ENCODE measurements at places on chromosomes 5 and 9.

DNA sequence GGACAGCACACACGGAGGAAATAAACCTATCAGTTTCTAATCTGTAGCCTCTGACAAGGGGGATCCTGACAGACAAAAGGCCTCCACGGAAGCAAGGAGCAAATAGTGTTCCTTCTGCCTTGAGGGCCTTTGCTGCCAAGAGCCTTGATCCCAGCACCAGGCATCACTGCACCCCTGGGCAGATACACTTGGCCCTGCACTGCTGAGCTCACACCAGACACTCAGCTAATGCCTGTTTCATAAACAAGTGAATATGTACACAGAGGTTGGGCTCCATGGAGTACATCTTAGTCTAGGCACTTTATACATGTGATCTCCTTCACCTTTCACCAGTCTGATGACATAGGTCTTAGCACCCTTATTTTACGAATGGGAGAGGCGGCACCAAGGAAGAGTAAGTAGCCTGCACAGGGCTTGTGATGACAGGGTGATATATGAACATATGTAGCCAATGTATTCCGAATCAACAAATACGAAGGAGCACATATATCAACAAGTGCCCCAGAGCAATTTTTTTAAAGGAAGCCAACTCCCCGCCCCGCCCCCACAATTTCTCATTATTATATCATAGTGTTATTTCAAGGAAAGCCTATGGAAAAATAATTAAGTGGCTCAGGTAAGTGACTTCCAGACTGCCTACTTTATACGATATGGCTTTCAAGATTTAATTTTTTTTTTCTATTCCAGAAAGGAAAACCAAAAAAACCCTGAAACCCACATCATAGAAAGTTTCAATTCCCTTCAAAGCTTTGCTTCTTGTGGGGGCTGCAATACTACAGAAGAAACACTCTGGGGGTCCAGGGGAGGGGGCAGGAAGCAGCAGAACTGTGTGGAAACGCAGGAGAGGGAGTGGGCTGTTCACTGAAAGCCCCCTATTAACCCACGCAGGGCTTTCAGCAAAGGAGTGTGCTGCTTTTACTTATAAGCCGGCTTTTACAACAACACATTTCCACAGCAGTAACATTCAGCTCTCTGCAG lies 32.0 kb downstream of the CDC14B start:
- no peak for DNase-seq

DNA sequence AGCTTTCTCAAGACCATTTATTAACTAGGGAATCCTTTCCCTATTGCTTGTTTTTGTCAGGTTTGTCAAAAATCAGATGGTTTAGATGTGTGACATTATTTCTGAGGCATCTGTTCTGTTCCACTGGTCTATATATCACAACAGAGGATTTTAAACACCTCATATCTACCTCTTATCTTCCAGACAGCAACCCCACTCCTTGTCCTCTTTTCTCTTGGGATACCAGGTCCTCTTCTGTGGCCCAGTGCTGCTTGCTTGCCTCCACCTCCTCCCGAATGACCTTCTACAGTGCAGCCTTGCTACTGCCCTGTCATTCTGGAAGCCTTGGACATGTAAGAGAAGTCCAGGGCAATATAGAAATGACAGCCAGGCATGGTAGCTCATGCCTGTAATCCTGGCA lies 30.6 kb upstream of the KLF4 start:
- no peak for DNase-seq

GRCh38 chr5:83363111-83363885 lies 108.2 kb upstream of the VCAN start:
- no peak for DNase-seq

DNA sequence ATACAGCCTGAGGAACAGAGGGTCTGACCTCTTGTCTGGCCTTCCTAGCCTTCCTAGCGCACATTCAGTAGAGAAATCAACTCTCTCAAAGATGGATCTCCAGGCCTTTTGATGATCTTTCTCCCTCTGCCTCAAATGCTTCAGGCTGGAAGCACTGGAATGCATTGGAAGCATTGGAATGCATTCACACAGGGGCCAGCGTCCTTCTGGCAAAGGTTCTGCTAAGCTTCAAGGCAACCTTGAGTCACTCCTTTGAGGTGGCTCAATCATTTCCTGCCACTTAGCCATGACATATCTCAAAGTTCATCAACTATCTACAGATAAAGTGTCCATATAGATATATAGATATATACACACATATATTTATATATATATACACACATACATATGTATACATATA lies 42.9 kb downstream of the OR2K2 start:
- DNase-seq: no peak

DNA sequence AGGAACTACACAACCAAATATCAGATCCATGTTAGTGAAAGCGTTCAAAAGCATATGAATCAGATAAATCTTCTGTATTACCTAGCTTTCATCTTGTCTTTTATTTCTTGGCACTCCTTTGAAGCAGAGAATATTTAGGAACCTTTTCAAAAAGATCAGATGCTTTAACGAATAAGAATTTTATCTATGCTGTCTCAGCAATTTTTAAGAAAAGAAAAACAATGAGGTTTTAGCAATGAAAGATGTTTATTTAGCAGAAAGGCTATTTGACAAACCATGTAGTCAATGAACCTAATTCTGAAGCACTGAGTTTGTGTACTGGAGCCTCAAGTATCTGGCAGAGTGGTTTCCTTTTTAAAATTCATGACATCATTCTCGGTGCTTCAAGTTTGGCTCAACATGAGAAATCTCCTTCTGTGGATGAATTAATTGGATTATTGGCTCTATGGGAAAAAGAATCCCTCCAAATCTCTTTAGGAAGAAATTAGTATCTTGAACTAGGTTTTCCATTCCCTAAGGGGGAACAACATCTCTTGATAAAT lies 534.7 kb downstream of the CAAP1 start:
- no peak for DNase-seq

GRCh38 chr5:171315386-171315891 lies 6.4 kb downstream of the TLX3 start:
- DNase-seq: no peak

- no peak for DNase-seq
Observed at GRCh38 chr9:123604861-123605260, 248.9 kb downstream of the CRB2 start.

DNA sequence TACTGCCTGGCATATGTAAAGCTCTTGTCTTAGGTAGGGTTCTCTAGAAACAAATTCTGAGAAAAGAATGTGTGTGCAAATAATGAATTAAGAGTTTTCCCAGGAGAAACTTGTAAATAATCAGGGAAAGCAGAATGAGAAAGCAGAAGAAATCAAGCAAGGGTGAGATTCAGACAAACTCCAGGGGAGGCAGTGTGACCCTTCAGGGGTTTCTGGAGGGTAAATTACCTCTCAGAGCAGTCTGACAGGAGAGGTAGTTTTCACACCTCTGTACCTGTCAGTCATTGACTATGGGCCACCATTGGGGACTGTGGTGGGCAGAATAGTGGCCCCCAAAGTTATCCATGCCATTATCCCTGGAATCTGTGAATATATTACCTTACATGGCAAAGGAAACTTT lies 124.6 kb downstream of the KCTD16 start:
- no peak for DNase-seq

DNA sequence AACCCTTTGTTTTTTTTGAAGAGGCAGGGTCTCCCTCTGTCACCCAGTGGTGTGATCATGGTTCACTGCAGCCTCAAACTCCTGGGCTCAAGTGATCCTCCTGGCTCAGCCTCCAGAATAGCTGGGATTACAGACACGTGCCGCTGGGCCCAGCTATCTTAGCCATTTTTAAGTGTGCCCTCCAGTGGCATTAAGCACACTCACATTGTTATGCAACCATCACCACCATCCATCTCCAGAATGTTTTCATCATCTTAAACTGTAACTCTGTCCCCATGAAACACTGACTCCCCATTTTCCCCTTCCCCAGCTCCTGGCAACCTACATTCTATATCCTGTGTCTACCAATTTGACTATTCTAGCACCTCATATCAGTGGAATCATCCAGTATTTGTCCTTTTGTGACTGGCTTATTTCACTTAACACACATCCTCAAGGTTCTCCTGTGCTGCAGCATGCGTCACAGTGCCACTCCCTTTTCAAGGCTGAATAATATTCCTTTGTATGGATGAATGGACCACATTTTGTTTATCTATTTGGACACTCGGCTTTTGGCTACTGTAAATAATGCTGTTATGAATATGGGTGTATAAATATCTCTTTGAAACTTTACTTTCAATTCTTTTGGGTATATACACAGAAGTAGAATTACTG lies 12.5 kb upstream of the RAPGEF1 start:
- no peak for DNase-seq

DNA sequence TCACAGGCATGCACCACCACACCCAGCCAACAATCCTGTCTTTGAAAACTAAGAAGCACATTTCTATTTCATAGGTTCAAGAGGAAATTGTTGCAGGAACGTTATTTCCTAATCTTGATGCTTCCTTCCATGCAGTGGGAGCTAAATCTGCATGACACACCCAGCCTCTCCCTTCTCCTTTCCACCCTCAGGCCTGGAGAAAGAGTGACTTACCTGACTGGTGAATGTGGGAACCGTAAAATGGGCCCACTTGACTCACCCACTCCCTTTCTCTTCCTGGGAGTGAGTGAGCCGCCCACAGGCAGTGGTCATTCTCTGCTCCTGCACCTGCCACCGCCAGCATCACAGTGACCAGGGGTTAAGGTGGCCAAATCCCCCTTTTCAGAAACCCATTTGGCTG lies 78.2 kb downstream of the C9orf50 start:
- DNase-seq: no peak

GRCh38 chr5:98898743-98899142 lies 30.1 kb downstream of the CHD1 start:
- DNase-seq: no peak

DNA sequence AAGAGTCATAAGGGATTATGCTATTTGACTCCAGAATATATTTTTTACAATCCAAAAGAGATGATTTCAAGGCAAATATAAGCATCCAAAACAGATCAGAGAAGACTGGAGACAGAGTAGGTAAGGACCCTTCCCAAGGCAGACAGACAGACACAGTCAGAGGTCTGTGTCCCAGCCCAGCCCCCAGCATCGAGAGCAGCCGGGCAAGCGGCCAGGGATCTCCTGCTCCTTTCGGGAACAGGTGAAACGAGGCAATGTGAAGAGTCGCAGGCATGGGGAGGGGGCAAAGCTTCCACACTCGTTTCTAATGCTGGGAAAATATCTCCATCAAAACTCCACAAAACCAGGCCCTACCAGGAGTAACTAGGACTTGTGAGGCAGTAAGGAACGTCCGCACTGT lies 5.8 kb downstream of the PAEP start:
- DNase-seq: no peak

GRCh38 chr9:122192914-122193525 lies 33.3 kb downstream of the MORN5 start:
- no peak for DNase-seq

DNA sequence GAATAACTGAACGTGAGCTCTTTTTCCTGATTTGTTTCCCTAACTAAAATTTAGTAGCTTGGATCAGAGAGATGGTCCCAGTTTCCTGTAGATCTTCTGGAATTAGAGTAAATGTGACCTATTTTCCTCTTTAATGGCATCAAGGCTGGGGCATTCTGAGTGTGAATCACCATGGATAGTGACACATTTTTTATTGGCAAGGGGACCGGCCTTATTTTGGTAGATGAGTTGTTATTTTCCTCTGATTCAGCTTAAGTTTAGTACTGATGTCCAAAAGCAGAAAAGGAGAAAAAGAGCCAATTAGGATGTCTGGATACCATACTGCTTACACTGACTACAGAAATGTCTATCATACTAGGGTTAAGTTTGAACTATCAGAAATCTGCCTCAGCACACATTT lies 68.1 kb downstream of the RNF38 start:
- DNase-seq: no peak

DNA sequence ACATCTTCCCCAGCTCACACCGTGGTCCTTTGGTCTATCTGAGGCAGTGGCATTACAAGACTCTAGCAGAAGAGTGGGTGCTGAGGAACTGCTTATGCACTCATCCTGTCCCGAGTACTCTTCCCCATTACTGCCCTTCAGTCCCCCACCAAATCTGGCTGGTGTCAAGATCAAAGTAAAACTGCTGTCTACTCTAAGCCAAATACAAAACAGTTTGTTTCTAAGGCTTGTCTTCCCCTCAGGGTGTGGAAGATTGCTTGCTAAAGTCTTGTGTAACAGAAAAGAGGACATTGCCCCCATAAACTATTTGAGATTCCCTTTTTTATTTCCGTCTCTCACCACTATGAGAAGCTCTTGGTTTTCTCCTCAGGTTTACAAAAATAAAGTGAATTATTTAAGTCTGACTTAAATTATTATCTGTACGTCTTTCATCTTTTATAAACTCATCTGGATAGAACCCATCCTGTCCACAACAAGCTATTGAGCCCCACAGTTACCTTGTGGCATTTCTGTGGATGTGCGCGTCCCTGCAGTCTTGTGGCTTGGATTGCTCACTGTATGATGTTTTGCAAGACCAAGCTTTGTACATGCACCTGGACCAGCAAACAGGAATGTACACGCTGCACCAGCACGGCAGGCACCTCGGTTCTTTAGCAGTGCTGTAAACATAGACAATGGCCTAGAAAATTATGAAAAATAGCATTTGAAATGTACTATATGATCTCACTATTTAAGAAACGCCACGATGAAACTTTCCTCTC lies 61.0 kb downstream of the CYSTM1 start:
- DNase-seq: no peak

DNA sequence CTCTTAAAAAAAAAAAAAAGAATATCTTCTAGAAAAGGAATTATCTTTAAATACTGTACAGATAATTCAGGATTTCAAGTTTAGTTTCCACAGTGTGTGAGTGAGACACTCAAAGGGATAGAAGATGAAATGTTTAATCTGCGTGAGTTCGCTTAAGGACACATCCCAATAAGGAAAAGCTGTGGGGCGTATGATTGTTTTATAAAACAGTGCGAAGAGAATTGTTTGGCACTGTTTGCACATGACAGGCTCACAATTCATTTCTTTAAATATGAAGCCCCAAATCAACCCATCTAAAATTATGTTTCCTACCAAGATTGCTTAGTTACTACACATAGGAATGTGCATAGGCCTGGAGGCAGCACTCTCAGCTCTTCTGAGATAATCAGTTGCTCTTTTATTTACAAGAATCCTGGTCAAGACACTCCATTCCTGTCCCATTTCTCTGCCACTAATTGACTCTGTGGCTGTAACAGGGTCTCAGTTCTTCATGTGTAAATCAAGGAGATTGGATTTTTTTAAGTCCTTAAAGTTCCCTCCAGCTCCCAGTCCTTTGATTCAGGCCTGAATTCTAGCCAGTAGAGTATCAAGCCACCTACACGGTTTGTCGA lies 60.1 kb downstream of the BHMT start:
- no peak for DNase-seq

- peak; percentile 66 for DNase-seq
Observed at GRCh38 chr5:643811-644271, 31.7 kb downstream of the CEP72 start.

GRCh38 chr5:172801179-172801671 lies 30.2 kb upstream of the DUSP1 start:
- no peak for DNase-seq

DNA sequence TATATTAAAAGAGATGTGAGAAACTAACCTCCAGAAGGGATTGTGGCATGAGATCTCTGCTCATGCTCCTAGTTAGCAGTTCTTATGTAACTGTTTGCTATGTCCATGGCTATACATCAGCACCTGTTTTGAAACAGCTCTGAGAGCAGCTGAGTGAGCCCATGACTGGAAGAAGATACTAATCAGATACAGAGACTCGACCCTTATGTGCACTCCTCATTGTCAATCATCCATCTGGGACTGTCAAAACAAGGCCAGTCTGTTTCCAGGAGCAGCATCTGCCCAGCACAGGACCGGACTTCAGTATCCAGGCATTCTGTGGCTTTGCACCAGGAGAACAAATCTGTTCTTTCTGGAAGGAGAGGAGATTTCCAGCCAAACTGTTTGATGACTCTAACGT lies 77.7 kb downstream of the EFNA5 start:
- no peak for DNase-seq
